Stimulated activated CD8-positive, alpha-beta memory T cell treated with anti-CD3 and anti-CD28 coated beads, Interleukin-12 subunit alpha, Interleukin-12 subunit beta, amount 100 ng/mL, for 4 hours (primary cell): ENCODE measurements at places on chromosomes 1 and 21.

DNA sequence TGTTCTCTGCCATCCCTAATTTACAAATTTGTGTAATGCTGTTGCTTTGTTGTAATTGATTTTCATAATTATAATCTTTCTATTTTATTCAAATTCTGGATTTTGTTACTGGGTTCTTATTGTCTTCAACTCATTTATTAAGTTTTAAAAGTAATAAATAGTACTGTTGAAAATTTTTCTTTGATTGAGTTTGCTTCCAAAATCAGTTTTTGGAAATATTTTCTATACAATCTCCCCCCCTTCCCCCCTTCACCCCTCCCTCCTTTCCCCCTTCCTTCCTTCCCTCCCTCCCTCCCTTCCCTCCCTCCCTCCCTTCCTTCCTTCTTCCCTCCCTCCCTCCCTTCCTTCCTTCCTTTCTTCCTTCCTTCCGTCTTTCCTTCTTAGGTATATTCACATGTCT, 6.0 kb upstream of the TMPRSS15 start:
- no peak for DNase-seq

DNA sequence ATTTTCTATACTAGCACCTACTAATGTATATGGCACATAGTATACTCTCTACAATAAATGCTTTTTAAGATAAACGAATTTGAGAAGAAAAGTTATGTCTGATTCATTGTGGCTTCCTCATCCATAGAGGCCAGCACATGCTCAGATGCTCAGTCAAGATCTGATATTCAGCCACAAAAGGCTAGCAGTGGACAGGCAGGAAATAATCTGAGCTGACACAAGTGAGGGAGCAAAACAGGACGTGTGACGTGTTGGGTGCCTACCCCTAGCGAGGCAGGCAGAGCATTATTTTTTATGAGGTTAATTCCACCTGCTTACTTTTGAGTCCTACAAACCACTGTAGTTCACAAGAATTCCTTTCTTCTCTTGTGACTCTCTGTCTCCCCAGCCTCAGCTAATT, 550.9 kb downstream of the SMYD3 start:
- peak; percentile 8 for DNase-seq

- DNase-seq: no peak
Measured at GRCh38 chr21:27817074-27817473, 850.2 kb upstream of the ADAMTS5 start.

DNA sequence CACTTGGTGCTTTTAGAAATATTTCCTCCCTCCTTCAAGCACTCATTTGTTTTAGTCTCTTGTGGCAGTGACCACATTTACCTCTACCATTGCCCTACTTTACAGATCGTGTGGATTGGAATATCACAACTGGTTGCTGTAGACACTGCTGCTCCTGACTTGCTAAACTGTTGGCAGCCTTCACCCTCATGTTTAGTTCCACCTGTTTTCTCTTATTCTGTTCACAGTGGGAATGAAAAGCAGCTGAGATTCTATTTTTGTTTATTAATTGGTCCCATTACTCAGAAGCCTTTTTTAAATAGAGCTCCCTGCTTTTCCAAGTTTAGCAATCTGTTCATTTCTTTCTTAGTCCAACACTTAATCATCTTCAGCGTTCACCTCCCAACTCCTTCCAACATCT, 308.9 kb downstream of the RWDD3 start:
- no peak for DNase-seq

DNA sequence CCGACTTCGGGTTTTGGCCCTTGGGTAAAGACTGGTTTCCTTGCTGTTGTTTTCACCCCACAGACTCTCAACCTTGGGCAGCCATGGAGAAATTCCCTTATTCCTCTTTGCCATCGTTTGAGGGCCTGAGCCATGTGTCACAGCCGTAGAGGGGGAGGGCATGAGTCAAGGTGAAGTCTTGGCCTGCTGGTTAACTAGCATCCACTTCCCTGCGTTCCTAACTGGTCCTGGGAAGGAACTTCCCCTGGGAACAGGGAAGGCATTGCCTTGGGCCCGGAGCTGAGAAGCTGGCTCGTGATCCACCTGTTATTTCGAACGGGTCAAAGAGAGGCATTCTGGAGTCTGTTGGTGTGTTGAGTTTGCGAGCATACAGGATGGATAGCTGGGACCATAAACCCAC, 464.9 kb downstream of the CAMTA1 start:
- no peak for DNase-seq

DNA sequence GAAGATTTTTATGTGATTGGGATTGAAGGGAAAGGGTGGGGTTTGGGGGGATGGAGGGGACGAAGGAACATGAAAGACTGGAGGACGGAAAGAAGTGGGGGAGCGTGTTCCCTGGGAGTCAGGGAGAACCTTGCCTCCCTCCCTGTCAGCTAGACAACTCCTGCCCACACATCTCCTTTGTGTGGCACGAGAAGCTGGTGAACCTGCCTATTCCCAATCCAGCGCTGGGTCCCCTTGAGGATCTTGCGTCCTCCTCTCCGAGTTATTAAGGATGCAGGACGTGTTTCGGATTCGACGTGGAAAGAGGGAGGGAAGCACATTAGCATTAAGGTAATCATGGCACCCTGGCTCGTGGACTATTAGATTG, 1.4 kb downstream of the LRRC7 start:
- DNase-seq: no peak

DNA sequence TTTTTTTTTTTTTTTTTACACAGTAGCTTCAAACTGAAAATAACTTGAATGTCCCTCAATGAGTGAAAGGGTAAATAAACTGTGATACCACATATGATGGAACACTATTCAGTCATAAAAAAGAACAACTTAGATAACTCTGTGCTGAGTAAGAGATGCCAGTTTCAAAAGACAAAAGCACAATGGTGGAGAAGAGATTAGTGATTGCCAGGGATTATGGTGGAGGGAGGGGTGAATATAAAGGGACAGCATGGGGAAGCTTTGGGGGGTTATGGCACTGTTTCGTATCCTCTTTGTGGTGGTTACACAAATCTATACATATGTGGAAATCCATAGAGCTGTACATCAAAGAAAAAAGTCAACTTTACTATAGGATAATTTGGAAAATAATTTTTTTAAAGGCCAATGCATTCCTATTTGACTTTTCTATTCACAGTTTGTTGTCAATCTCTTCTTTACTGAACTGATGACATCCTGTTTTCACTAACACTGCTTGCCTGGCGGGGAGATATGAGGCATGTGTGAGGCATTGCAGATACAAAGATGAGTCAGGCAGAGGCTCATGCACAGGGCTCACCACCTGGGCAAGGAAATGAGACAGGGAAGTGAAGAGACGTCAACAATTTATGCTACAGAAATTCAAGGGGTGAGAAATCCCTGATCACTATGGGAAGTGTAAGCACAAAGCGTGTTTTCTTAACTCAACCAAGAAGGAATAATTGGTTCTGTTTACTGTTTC, 302.7 kb downstream of the DUSP10 start:
- DNase-seq: peak; percentile 8
